ENCODE measurements at places on chromosomes 5 and 9. TPM values are rescaled to one million over a fixed set of nuclear protein-coding genes. Genes with fewer than 3 reads are reported as not detected.

GRCh38 chr5:78783434-78784130 lies 135.0 kb upstream of the LHFPL2 start:
- DNase-seq = no peak
- H3K36me3 ChIP-seq = peaks cover 11% of the 10 kb centered on the region
- no peak overlapping the region for H3K27ac ChIP-seq
- no peaks in the 10 kb centered on the region for H3K27me3 ChIP-seq

GRCh38 chr5:18113721-18114120 lies 479.5 kb downstream of the TAF11L14 start:
- DNase-seq = no peak
- H3K27ac ChIP-seq = no peak overlapping the region
- no peaks in the 10 kb centered on the region for H3K27me3 ChIP-seq
- H3K4me3 ChIP-seq = no peak overlapping the region
- H3K36me3 ChIP-seq = no peaks in the 10 kb centered on the region

GRCh38 chr9:129596541-129597331 lies 24.2 kb downstream of the C9orf50 start:
- DNase-seq = peak; percentile 57
- peaks cover 27% of the 10 kb centered on the region for H3K4me1 ChIP-seq
- no peaks in the 10 kb centered on the region for H3K36me3 ChIP-seq
- peak overlapping the region; percentile 81 for H3K4me3 ChIP-seq
- H3K27ac ChIP-seq = peak overlapping the region; percentile 72
- H3K27me3 ChIP-seq = no peaks in the 10 kb centered on the region

- H3K36me3 ChIP-seq = peaks cover 69% of the 10 kb centered on the region
- H3K4me1 ChIP-seq = peaks cover 65% of the 10 kb centered on the region
- H3K27me3 ChIP-seq = peaks cover 1% of the 10 kb centered on the region
- no peak overlapping the region for H3K4me3 ChIP-seq
- no peak overlapping the region for H3K27ac ChIP-seq
- DNase-seq = no peak
These were observed 51.7 kb downstream of the LPAR1 start for GRCh38 chr9:110986529-110986928.

HMGXB3 gene
- total RNA-seq = 40.6 TPM

FOXD4L6 gene
- not detected for total RNA-seq

- H3K27ac ChIP-seq = no peak overlapping the region
- peaks cover 13% of the 10 kb centered on the region for H3K4me1 ChIP-seq
- peak overlapping the region; percentile 76 for H3K4me3 ChIP-seq
These were observed 501.7 kb downstream of the ARHGEF28 start for GRCh38 chr5:74127381-74128320.

DNA sequence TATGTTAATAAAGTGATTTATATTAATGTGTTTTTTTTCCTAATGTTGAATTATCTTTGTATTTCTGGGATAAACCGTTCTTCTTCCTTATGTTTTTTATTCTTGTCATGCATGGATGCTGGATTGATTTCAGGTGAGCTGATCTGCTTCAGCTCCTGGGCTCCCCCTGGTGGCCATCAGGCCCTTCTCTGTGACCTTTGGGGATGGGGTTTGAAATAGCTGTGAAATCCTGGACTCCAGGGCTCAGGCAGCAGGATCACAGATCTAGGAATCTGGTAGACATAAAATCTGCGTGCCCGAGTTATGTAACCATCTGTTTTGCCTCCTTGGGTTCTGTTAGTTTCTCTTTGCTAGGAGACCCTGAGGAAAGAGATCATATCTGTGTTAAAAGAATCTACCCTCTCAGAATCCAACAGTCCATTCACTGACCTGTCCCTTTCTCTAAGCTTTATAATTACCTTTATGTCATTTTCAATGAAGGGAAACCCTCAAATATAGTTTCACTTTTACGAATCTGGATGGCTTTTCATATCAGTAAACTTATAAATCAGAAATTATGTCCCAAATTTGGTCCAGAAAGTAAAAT lies 12.2 kb upstream of the OR13J1 start:
- peaks cover 8% of the 10 kb centered on the region for H3K27me3 ChIP-seq
- peaks cover 6% of the 10 kb centered on the region for H3K36me3 ChIP-seq
- DNase-seq = peak; percentile 52
- no peak overlapping the region for H3K27ac ChIP-seq
- peaks cover 13% of the 10 kb centered on the region for H3K4me1 ChIP-seq

DNA sequence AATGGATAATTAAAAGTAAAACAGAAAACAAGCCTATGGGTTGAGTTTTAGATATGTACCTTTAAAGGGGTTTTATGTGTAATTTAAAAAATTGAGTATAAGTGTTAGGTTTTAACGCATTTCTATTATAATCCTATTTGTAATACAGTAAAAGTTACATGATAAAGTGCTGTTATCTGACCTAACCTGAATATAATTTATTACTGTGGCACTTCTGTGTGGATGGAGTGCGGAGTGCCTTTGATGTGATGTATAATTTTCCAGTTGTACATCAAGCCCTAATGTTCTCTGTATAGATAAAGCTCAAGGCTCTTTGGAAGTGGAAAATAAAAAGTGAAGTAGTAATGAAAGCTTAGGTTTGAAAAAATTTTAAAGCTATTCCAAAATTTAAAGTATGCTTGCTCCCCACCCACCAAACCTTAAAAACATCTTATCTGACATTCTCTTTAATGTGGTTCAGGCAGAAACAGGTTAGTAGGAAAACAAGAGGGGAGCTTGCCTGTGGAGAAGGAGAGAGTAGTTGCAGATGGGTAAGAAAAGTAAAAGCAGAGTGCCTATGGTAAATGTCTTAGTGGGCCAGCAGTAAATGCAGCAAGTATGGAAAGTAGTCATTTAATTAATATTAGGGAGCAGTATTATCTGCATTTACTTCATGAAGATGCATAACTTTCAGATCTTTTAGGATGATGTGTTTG lies 4.0 kb downstream of the MATR3 start:
- H3K4me3 ChIP-seq = peak overlapping the region; percentile 9
- peaks cover 62% of the 10 kb centered on the region for H3K4me1 ChIP-seq
- no peaks in the 10 kb centered on the region for H3K27me3 ChIP-seq
- no peak overlapping the region for H3K27ac ChIP-seq
- DNase-seq = no peak

DNA sequence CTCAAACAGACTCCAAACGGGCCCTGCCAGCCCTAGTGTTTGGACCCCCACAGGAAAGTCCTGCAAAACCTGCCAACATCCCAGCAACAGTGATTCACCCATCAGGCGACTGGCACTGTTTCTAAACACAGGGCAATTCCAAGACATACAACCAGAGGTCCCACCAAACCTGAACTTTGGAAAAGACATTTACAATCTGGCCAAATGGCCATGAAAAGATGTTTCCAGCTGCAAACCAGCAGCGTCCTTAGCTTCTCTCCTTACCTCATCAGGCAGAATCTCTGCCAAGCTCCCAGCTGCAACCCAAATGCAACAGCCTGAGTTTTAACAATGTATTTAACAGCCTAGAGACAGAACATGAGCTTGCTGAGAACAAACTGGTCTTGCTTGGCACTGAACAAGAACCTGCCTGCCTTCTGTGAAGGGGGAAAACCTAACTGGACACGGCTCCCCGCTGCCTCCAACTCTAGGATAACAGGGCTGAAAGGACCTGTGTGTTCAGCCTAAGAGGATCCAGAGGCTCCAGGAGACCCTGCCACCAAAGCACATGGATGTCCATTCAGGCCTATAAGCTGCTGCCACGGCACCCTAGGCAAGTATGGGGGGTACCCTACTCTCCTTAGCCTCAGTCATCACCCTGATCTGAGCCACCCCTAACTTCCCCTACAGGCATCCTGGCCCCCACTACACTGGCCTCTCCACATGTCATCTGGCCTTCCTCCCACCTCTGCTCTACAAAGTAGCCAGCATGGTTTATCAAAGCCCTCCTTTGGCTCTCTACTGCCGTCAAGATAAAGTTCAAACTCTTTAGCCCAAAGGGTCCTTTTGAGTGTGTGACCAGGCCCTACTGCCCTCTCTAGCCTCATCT lies 5.6 kb downstream of the P4HA2 start:
- H3K4me3 ChIP-seq = peak overlapping the region; percentile 47
- H3K27me3 ChIP-seq = no peaks in the 10 kb centered on the region
- peaks cover 76% of the 10 kb centered on the region for H3K4me1 ChIP-seq
- H3K36me3 ChIP-seq = peaks cover 23% of the 10 kb centered on the region

DNA sequence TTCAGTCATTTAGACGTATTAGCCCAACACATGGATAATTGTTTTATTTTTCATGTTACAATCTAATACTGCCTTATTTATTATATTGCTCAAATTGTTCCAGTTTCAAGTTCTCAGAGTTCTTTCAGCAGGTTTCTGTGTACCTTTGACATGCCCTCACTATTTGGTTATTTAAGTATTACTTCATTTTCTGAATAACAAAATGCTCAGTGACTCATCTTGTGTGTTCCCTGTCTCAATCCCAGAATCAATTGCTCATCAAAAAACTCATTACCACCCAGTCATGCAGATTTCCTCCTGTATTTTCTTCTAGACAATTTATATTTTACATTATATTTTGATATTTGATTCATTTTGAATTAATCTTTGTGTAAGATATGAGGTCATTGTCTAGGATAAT lies 562.6 kb downstream of the ANXA1 start:
- no peaks in the 10 kb centered on the region for H3K27me3 ChIP-seq
- no peaks in the 10 kb centered on the region for H3K4me1 ChIP-seq
- no peak overlapping the region for H3K27ac ChIP-seq
- no peaks in the 10 kb centered on the region for H3K36me3 ChIP-seq
- H3K4me3 ChIP-seq = no peak overlapping the region
- DNase-seq = no peak

BTNL3 gene
- not detected for total RNA-seq

DNA sequence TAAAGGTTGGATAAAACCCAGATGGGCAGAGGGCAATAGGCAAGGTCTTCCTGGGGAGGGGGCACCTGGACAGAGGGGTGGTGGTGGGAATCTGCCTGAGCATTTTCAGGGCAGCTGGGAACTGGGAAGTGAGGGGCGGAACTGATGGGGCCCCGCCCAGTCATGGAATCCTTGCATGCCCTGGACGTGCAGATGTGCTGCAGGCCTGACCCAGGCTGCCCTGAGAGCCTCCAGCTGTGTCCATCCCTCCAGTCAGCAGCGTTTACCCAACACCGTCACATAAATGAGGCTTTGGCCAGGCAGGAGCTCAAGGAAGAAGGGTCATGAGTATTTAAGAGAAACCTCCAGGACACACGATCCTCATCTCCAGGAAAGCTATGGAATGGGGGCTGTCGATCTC lies 70.3 kb downstream of the DAB2IP start:
- H3K4me1 ChIP-seq = peaks cover 61% of the 10 kb centered on the region
- DNase-seq = no peak
- H3K4me3 ChIP-seq = no peak overlapping the region
- H3K27me3 ChIP-seq = no peaks in the 10 kb centered on the region

GRCh38 chr5:43042176-43042625 lies 2.1 kb upstream of the ANXA2R start:
- DNase-seq = peak; percentile 86
- H3K27me3 ChIP-seq = peaks cover 1% of the 10 kb centered on the region
- H3K4me3 ChIP-seq = peak overlapping the region; percentile 94
- peak overlapping the region; percentile 99 for H3K27ac ChIP-seq

DNA sequence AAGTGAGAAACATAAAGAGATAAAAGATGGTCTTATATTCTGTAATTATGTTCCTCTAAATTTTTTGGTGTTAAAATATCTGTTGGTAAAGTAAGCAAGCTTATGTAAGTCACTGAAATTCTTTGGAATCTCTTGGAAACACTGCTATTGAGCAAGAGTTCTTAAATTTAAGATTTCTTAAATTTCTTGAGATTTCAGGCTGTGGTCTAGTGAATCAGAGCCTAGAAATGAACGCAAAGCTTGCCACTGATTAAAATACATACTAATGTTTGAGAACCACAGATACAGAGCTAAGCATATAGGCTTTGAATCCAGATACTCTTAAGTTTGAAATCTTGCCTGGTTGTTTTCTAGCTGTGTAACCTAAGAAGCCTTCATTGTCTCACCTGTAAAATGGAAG lies 133.4 kb downstream of the TRPM3 start:
- H3K4me3 ChIP-seq = no peak overlapping the region
- no peaks in the 10 kb centered on the region for H3K27me3 ChIP-seq
- H3K36me3 ChIP-seq = peaks cover 14% of the 10 kb centered on the region
- peak; percentile 72 for DNase-seq
- peaks cover 49% of the 10 kb centered on the region for H3K4me1 ChIP-seq

DNA sequence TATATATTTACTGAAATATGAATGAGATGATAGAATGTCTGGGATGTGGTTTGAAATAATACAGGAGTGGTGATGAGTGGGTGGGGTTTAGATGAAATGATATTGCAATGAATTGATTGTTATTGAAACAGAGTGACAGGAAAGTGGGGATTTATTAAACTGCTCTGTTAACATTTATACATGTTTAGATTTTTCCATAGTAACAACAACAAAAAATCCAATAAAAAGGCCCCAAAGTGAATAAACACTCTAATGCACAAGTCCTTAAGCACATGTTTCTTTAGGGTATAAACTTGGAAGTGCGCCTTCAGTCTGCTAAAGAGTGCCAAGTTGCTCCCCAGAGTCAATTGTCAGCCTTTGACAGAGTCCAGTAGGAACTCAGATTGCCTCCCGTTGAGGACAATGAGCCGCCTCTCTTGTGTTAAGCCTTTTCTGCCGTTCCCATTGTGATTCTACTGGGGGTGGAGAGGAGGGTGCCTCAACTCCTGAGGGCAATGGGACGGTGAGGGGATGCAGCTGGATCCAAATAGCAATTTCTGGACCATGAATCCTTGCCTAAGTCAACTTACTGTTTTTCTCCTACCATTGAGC lies 112.3 kb downstream of the SLC28A3 start:
- H3K27ac ChIP-seq = no peak overlapping the region
- H3K27me3 ChIP-seq = peaks cover 10% of the 10 kb centered on the region
- no peak for DNase-seq
- no peaks in the 10 kb centered on the region for H3K36me3 ChIP-seq
- no peak overlapping the region for H3K4me3 ChIP-seq
- no peaks in the 10 kb centered on the region for H3K4me1 ChIP-seq

DNA sequence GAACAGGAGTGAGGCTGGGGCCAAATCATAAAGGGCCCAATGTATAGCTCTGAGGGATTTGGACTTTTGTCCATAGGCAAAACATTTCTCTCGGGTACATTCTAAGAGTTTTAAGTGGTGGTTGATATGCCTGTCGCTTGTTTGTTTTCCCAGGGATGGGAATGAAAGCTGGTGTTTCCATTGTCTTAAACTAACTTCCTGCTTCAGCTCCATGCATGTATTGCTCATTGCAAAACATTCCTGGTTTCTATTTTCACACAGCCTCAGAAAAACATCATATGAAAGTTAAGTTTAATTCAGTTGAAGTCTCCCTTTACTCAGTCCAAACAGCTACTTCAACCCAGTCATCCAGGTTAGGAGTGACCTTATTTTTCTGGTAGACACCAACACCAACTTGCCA lies 235.0 kb downstream of the ACTL7B start:
- H3K4me3 ChIP-seq = no peak overlapping the region
- H3K27ac ChIP-seq = no peak overlapping the region
- no peaks in the 10 kb centered on the region for H3K36me3 ChIP-seq
- DNase-seq = no peak

GRCh38 chr5:80967500-80968181 lies 7.5 kb downstream of the RASGRF2 start:
- no peaks in the 10 kb centered on the region for H3K36me3 ChIP-seq
- peaks cover 57% of the 10 kb centered on the region for H3K4me1 ChIP-seq
- H3K27me3 ChIP-seq = no peaks in the 10 kb centered on the region
- H3K4me3 ChIP-seq = peak overlapping the region; percentile 48

- H3K4me3 ChIP-seq = no peak overlapping the region
- DNase-seq = no peak
- no peaks in the 10 kb centered on the region for H3K27me3 ChIP-seq
- peaks cover 3% of the 10 kb centered on the region for H3K4me1 ChIP-seq
These were observed 53.7 kb upstream of the FABP6 start for GRCh38 chr5:160175438-160176218.

RLN2 gene
- not detected for total RNA-seq

COL27A1 gene
- 25.5 TPM for total RNA-seq

- H3K4me1 ChIP-seq = peaks cover 43% of the 10 kb centered on the region
- peaks cover 8% of the 10 kb centered on the region for H3K27me3 ChIP-seq
- DNase-seq = no peak
- no peak overlapping the region for H3K4me3 ChIP-seq
These were observed 23.9 kb upstream of the SLC25A51 start for GRCh38 chr9:37927601-37928551.

All from HFFc6 (cell line).